ENCODE measurements at places on chromosomes 2 and 18.

GRCh38 chr18:79520478-79521390 is 125.0 kb downstream of the NFATC1 start:
- no peak for DNase-seq

DNA sequence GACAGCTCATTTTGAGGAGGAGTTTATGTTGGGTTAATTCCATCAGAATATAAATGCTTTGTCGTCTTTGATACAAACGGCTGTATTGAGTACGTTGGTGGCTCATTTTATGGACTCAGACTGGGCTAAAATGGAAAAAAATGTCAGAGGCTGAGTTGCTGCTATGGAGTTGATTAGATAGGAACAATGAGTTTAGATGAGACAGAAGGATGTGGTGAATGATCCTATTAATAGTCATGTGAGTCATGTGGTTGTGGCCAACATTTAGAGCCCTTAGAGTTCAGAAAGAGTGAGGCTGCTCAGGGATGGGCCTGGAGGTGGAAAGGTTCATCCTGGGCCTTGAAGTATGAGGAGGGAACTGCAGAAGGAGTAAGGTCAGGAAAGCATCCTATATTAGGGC is 434.2 kb downstream of the MEIS1 start:
- no peak for DNase-seq

DNA sequence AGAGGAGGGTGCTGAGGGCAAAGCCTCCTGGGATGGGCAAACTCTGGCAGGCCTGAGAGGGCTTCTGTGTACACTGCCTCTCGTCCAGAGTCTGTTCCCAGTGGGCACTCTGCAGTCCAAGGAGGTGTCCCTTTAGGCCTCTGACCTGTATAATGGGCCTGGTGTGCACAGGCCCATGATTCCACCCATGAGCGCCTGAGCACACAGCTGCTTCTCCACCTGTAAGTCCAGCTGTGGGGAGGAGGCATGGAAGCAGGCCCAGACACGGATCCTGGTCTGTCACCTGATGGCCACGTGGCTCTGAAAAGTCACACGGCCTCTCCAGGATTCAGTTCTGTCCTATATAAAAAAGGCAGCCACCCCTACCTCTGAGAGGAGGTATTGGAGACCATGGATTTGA is 57.0 kb downstream of the PARD6G start:
- no peak for DNase-seq

DNA sequence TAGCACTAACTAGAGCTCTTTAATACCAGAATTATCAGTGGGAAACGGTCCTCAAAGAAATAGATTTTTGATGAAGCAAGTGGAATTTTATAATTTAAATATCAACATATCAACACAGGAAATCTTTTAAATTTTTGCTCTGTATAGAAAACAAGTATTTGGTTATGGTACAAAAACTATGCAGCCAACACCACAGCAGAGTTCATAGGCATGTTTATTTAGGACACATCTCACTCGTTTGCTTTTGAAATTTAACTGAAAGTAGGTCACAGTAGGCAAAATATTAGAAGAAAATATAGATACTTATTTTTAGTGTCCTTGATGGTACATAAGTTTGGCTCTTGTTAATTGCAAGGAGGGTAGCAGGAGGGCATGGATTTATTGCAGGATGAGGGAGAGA is 34.3 kb upstream of the TANC1 start:
- DNase-seq = no peak

- DNase-seq = no peak
These were observed 18.8 kb upstream of the ENOSF1 start for GRCh38 chr18:731185-731584.

DNA sequence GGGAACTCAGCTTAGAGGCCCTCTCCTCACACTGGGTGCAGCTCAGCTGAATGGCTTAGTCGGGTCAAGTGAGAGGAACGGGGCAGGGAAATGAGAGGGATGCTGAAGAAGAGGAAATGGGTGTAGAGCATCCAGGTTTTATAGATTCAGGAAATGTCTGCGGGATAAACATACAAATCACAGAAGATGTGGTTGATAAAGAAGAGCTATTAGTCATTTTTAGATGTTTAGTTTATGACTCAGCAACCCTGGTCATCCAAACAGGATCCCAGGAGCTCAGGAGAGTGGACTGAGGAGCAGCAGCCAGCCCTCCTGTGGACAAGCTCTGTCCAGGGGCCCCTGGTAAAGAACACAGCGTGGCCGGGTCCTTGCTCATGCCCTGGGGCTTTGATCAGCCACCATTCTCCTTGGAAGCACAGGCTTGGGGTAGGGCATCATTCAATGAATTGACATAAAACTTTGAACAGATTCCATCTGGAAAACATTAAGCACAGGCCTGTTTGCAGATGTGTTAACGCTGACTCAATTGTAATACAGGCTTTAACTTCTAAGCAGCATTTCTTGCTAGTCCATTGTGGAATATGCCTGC is 83.0 kb downstream of the NPAS2 start:
- DNase-seq = no peak

- no peak for DNase-seq
These were observed 34.3 kb upstream of the PPP1CB start for GRCh38 chr2:28717339-28717758.

DNA sequence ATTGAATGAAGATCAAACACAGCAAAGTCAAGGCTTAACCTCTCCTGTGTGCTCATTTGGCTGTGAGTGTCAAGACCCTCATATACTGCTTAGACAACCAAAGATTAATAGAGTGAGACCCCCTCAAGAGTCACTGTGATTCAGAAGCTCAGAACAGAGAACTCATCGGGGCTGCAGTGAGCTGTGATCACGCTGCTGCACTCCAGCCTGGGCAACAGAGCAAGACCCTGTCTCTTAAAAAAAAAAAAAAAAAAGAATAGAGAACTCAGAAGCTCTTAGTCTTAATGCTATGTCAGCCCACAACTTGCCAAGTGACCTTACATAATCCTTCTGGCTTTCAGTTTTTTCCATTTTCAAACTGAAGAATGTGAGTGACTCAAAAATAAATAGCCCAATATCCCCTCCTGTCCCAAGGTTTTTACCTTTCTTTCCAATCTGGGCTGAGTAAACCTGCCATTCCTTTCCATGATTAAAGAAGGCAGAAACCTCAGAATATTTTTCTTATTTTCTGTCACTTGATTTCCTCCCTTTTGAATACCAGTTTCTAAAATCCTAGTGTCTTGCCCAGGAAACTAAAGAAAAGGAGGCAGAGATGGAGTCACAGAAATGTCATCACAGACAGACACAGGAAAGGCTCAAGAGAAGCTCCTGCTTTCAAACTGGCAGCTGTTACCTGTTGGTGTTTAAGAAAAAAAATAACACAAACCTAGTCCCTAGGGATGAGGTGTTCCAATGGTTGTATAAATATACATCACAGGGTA is 102.4 kb downstream of the CACNB4 start:
- no peak for DNase-seq

DNA sequence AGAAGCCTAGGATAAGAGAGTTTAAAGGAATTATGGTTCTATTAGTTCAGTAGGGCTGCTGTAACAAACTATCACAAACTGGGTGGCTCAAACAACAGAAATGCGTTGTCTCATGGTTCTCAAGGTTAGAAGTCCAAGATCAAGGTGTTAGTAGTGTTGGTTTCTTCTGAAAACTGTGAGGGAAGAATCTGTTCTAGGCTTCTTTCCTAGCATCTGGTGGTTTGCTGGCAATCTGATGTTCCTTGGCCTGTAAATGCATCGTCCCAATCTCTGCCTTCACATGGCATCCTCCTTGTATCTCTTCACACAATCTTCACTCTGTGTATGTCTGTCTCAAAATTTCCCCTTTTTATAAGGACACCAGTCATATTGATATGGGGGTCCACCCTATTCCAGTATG is 76.3 kb downstream of the MDH1 start:
- DNase-seq = no peak

DNA sequence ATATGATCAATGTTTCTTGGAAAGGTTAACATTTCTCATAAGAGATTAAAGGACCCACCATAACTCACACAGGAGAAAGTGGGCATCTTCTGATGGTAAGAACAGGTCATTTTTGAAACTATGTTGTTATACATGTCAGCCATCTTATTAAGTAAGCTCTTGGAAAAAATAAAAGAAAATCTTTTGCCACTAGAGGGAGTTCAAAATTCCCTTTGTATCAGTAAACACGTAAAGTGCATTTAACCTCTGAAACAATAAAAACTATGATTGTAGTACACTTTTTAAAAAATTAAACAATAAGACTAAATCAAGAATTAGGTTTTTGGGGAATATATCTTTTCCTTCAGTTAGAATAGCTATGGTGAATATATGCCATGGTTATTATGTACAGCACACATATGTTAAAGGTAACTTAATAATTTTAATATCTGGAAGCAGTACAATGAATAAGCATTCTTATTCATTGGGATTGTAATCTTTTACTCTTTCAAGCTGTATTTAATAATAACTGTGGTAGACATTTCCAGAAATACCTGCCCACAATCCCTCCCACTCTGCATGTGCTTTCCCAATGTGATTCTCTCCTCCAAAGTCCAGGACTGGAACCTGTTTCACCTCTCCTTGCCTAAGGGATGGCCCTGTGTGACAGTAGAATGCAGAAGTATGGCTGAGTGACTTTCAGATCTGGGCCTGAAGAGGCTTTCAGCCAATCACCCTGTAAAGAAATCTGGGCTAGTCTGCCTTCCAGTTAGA is 64.2 kb downstream of the RBMS1 start:
- no peak for DNase-seq

DNA sequence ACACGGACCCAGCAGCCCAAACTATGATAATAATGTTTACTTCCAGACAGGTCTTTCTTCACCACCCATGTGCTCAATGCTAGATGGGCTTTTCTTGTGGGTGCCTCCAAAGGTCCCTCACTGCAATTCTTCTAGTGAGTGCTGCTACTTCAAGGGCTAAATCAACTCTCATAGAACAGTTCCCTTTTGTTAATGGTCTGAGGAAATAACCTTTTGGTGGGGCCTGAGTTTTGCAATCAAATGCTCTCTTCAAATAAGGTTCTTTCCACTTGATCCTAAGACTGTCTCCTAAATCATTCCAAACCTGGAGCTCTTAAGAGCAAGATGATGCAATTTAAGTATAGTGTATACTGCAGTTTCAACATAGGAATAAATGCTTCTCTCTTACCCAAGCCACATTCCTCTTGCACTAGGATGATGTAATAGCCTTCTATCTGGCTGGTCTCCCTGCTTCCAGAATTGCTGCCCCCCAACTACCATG is 6.0 kb downstream of the NEMP2 start:
- DNase-seq = no peak

GRCh38 chr2:17813010-17813741 is 3.1 kb upstream of the MSGN1 start:
- DNase-seq = no peak

DNA sequence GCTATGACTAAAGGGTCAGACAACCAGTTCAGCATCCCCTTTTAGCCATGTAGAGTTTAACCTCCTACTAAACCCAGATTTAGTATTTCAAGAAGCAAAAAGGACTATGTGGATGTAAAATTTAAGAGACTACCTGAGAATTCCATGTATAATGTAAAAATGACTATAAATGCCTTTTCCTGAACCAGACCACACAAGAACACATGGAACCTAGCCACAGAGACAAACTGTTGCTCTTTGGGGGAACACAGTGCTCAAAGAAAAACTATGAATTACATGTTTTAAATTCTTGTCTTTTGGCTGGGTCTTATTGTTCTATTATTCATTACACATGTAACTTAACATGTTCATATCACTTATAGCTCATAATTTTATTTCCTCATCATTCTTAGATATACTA is 192.8 kb downstream of the DNER start:
- DNase-seq = no peak

GRCh38 chr18:10232062-10232461 is 222.4 kb upstream of the APCDD1 start:
- DNase-seq = no peak

- no peak for DNase-seq
These were observed 445.7 kb upstream of the TRIB2 start for GRCh38 chr2:12270876-12271588.

All from stimulated activated CD4-positive, alpha-beta T cell treated with anti-CD3 and anti-CD28 coated beads, Interleukin-1b, Interleukin-23, amount 100 ng/mL, for 4 hours (primary cell).